ENCODE measurements at places on chromosomes 2 and 18.
A peak's percentile ranks its signal among the peaks of the same experiment; 100 is the strongest.

DNA sequence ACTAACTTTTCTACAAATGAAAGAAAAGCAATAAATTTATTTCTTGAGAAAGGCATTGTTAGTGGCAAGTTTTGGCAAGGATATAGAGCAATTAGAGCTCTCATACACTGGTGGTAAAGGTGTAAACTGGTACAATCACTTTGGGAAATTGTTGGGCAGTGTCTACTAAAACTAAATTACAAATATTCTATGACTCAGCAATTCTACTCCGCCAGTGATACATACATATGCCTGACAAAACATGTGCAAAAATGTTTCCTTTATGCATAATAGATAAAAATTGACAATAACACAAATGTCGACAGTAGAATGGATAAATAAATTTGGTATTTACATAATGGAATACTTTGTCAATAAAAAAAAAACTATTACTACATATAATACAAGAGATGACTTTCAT is 96.3 kb upstream of the SATB2 start:
- DNase-seq, result no peak

DNA sequence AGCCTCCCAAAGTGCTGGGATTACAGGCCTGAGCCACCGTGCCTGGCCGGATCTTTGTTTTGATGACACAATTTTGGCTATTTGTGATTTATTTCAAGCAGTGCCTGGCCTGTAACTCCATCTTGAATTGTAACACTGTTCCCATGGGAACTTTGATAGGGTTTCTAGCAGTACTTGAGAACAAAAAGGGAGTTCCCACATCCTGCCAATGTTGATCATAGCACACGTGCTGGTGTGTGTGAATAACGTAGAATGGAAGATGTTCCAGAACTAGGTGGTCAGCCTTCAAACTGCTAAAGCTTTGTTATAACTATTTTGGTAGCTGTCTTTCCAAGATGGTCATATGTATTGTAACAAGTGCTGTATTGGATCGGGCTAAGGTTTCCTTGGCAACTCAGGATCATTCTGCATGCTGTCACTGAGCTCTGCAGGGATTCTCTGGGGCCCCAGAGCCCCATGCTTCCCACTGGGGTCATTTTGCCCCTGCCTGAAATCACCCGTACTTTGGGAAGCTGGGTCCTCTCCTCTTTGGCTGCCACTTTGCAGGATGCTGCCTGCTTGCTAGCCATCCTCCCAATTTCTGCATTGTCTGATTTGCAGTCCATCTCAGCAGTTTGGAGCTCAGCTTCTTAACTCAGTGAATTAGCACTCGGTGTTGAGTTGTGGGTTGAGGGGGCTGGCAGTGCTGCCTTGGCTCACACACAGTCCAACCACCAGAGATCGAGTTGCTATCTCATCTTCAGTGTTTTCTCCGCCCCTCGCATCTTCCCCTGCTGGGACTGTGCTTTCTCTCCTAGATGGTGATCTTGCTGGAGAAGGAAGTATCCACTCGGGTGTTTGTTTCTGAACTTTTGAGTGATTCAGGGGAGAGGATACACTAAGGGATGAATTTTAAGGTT is 26.8 kb downstream of the SH3RF3 start:
- DNase-seq, result no peak

DNA sequence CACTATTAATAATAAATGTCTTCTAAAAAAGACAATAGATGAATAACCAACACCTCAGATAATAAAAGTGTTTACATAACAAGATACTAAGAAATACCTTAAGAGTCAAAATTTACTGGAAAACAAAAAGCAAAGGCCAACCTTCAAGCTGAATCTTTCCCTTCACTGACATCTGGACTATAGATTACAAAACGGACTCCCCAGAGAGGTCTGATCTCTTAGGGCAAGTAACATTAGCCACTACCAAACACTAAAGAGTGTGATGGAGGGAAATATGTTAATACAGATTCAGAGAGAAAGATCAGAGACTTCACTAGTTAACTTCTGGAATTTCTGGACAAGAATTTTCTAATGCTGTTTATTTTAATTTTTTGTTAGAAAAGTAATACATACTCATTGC is 13.9 kb downstream of the CLASP1 start:
- no peak for DNase-seq

DNA sequence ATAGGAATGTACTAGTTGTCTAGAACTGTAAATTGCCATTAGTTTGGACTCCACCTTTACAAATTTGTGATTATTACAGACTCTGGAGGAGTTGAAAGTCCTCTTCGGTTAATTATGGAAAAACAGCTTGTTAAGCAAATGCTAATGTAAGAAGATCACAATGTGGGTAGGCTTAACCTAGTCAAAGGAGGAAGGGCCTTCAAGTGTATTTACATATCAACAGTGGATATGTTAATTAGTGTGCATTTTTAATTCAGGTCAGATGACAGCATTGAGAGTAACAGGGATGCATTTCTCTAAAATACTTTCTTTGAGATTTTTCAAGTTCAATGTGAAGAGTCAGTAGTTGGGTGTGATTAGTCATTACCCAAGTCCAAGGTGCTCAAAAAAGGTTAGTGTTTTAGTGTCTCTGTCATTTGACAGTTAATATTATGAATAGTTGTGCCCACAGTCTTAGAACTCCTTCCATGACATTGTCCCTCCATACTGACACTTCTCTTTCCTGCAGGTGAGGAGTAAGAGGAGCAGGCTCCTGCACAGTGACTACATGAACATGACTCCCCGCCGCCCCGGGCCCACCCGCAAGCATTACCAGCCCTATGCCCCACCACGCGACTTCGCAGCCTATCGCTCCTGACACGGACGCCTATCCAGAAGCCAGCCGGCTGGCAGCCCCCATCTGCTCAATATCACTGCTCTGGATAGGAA is 28.0 kb downstream of the CD28 start:
- no peak for DNase-seq

DNA sequence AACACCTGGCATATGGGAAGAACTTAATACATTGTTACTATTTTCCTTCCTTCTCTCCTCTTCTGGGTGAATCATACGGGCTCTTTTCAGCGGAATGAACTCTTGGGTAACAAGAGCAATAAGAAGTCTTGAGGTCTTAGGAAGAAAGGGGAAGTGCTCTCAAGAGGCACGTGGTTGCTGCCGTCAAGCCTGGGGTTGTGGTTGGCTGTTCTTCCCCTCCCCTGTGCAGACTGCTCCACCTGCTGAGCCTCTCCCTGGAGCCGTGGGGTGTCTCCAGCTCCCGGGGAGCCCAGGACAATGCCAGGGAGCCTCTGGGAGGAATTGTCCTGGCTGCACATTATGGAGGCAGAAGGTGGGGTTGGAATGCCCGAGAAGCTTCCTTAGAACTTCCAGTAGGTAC is 19.4 kb downstream of the TOGARAM2 start:
- DNase-seq, result no peak

- DNase-seq, result no peak
Observed at GRCh38 chr18:22455425-22456115, 37.9 kb upstream of the CTAGE1 start.

- DNase-seq, result no peak
Observed at GRCh38 chr2:226561962-226562361, 237.7 kb downstream of the IRS1 start.

DNA sequence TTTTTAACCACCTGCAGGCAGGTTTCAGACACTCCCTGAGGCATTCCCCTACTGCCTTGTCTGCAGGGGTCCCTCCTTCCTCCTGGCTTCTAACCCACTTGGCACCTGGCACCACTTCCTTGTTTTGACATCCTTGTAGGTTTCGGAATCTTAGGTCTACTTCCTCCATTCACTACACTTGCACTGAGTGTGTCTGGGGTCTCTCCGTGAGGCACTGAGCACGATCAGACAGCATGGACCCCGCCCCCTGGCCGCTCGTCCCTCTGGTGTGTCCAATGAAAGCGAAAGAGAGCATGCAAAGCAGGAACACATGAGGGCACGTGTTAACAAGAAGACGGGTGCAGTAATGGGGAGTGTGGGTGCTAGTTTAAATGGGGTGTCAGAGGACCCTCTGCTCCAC is 63.8 kb downstream of the HAUS1 start:
- DNase-seq, result no peak

- no peak for DNase-seq
Observed at GRCh38 chr18:68504441-68505177, 210.3 kb downstream of the TMX3 start.

- peak; percentile 97 for DNase-seq
Observed at GRCh38 chr2:43221124-43221762, 5.2 kb downstream of the ZFP36L2 start.
